ENCODE measurements at places on chromosomes 2 and 18. TPM values are rescaled to one million over a fixed set of nuclear protein-coding genes. Genes with fewer than 3 reads are reported as not detected.

DNA sequence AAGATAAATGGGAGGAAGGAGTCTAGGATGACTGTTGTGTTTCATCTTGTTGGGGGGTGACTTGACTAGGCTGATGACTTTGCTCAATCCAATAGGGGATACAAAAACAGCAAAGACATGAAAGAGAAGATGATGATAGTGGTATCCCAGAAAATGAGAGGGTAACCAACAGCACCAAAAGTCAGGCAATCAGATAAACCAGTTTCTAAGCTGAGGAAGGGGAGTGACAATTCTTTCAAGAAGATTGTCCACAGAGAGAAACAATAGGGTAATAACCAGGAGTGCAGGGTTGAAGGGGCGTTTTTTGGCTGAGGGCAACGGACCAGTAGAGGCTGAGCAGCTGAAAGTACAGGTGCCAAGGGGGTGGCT, 7.7 kb upstream of the KCMF1 start:
- DNase-seq, result no peak

GRCh38 chr18:59029663-59030429, 109.8 kb upstream of the SEC11C start:
- no peak for DNase-seq

DNA sequence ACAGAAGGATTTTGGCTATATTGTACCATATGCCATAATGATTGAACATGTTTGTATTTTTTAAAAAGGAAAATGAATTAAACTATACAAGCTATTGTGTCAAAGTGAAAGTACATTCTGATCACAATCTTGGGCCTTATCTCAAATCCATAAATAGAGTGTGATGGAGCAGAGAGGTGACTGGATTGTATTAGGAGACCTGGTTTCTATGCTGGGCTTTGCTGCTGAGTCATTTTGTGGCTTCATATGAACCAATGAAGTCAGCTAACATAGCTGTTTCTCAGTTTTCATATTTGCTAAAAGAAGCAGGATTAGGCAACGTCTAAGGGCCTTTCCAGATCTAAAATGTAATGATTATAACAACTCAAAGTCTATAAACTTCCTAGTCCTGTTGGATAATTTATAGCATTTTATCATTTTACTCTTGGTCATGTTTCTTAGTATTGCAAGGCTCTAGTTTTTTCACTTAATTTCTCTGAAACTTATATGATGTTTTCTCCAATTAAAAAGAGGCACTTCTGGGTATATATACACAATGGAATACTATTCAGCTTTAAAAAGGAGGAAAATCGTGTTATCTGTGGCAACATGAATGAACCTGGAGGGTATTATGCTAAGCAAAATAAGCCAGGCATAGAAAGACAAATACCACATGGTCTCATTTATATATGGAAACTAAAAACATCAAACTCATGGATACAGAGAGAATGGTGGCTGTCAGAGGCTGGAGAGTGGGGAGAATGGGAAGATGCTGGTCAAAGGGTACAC, 112.3 kb downstream of the MEP1B start:
- peak; percentile 59 for DNase-seq

PUS10 gene
- 6.3 TPM for total RNA-seq

- DNase-seq, result no peak
These were observed 168.0 kb downstream of the ARHGAP15 start for GRCh38 chr2:143297182-143297581.

DNA sequence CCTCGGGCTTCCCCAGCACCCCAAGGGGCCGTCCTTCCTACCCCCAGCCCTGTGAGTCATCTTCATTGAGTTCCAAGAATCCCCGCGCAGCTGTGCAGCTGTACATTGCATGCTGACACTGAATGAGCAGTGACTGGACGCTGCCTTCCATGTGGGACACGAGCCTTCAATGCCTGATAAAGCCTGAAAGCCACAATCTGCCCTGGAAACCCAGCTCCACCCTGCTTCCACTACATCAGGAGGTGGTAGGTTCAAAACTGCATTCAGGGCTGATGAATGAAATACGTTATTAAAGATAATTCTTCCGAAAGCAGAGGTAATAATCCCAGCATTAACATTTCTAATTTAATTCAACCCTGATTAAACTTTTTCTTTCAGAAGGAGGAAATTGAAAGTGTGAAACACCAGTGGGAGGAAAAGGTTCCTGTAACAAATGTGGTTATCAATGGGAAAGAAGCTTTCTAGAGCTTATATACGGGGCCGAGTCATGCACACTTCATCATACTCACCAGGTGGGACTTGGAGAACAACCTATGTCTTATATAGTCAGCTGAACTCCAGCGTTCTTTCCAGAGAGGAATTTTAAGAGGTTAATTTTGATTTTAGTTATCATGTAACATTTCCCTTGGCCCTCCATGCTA, 360.1 kb downstream of the LPIN1 start:
- DNase-seq, result peak; percentile 96
